ENCODE measurements at places on chromosomes 2 and 18.

DNA sequence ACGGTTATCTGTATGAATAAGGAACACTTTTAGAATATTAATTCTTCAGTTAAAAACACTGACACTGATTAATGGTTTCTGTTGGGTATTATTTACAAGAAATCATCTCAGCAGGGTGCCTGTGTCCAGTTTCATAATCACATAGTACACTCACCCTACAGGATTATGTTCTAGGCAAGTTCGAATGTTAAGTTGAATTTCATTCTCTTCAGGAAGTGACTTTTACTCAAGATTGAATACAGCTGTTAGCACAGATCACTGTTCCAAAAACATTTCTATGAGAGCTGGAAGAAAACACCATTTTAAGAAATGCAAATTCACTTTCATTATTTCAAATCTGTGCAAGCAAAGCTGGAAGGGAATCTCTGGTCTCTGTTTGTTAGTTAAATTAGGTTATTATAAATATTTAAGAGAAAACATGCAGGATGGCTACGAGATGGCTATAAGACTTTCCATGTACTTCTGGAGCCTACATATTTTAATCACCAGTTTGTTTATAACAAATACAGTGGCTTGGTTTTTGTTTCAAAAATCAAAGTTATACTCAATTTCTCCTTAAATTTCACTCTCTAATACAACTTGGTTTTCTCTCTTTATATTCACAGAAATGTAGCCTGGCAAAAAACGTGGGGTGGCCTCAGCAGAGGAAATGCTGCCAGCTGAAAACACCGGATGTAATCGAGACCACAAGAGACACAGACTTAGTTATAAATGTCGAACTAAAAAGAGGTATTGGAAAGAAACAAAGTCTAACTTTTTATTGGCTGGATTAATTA lies 65.8 kb downstream of the RBMS1 start:
- peak; percentile 60 for DNase-seq

DNA sequence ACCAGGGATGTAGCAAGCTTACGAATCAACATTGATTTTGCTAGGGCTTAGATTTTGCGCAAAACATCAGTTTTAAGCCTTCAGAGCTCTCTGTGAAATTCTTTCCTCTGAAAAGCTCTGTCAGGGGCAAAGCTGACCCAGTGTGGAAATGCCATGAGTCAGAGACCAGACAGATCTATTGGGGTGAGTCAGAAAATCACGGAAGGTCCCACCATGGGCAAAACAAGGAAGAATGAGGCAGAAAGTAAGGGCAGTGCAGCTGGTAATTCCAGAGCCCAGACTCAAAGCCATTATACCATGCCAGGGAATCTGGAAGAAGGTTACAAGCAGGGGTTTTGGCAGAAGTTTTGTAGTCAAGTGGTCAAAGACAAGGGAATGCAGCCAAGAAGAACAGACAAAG lies 256.6 kb upstream of the CTAGE1 start:
- DNase-seq: peak; percentile 67

DNA sequence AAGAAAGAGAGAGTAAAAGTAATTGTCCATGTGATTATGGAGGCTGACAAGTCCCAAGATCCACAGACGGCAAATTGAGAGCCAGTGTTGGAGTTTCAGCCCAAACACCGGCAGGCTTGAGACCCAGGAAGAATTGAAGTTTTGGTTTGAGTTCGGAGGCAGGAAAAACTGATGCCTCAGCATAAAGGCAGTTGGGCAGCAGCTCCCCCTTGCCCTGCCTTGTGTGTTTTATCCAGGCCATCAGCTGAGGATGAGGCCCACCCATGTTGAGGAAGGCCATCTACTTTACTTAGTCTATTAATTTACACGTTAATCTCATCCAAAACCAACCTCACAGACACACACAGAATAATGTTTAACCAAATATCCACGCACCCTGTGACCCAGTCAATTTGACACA lies 64.6 kb upstream of the SERPINE2 start:
- no peak for DNase-seq

DNA sequence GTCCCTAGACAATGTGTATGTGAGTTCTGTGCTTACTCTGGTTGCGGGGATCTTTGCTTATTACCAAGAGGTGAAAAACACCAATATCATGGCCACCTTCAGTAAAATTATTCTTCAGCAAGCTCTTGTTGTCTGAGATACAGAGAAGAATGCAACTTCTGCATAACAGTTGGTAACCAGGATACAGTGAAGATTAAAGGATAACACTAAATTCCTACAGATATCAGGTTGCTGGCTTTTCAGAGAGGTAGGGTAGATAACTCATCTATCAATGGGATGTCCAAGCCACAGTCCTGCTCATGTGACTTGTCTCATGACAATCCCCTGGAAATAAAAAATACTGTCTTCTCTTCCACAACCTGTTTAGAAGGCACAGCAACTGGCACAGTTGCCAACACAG lies 308.5 kb downstream of the TNS1 start:
- DNase-seq: no peak

DNA sequence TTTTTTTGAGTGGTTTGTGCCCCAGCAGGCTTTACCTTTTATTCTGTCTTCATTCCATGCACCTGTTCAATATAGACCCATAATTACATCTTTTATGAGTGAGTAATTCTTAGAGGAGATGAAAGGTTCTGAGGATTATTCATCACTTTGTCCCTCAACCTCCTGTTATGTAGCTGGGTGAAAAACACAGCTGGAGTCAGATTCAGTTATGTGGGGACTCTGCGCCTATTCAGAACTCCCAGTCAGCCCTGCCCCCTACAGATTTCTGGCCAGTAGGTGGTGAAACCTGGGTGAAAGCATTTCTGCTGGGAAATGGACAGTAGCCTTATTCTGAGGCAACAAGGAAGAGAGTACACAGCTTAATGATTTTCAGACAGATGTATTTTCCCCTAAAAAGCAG lies 107.8 kb downstream of the MGAT5 start:
- DNase-seq: no peak

GRCh38 chr2:241882091-241882625 lies 12.6 kb downstream of the RTP5 start:
- DNase-seq: peak; percentile 32

DNA sequence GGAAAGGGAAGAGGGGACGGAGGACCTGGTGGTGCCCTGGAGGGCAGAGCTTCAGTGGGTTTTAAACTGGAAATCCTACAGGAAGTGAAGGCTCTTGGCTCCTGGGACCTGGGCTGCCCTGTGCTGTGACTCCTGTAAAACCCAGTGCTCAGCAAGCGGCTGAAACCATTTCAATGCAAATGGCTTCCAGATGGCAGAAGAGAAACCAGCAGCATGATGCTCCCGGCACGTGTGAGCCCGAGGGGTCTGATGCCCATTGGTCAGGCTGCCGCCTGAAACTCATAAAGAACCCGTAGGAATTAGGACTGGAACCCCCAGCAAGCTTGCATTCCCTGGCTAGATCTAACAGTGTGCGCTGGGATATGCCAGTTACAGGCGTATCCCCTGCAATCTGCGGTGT lies 109.2 kb upstream of the THOC1 start:
- DNase-seq: no peak

DNA sequence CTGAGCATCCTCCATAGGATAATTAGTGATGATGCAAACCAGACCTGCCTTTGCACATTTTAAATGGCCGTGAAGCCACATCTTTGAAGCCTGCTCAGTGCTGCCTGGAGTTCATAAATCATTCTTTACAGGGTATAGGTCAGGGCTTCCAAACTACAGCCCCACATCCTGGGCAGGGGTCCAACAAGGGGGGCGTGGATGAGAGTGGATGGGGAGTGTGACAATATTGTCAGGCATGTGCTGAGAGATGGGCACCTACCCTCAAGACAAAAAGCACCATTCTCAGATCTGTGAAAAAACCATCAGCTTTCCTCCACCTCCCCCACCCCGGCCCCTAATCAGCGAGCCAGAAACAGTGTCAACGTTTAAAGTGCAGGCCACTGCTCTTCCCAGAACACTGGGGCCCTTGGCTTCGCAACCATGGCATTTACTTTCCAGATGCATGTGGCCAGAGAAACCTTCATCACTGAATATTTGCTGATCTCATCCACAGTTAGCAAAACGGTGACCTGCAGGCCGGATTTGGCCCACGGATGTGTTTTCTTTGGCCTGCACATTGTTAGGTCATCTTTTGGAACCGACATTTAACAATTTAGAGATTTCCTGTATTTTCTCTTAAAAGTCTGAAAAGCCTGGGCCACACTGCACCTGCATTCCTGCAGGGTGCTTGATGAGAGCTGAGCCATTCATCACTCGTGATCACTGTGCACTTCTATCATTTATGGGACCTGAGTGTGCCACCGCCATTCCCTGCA lies 130.7 kb downstream of the ANKRD44 start:
- no peak for DNase-seq

All from suppressor macrophage treated with lipopolysaccharide for 1 hour (primary cell).